ENCODE measurements at places on chromosomes 16 and 17. TPM values are rescaled to one million over a fixed set of nuclear protein-coding genes. Genes with fewer than 3 reads are reported as not detected.

LRRC75A gene
- 0.95 TPM for total RNA-seq

- peak; percentile 48 for DNase-seq
Measured at GRCh38 chr16:12260647-12261262, 284.2 kb downstream of the SNX29 start.

GRCh38 chr17:11901931-11902330, 95.3 kb downstream of the ZNF18 start:
- no peak for DNase-seq

HOXB8 gene
- total RNA-seq, result 0.15 TPM

CRISPLD2 gene
- 0.54 TPM for total RNA-seq

HCRT gene
- not detected for total RNA-seq
